ENCODE measurements at places on chromosomes 12 and 14.

- DNase-seq = no peak
Observed at GRCh38 chr14:105218611-105219010, 29.7 kb upstream of the BTBD6 start.

- no peak for DNase-seq
Observed at GRCh38 chr14:30559638-30560091, 707 bp downstream of the G2E3 start.

DNA sequence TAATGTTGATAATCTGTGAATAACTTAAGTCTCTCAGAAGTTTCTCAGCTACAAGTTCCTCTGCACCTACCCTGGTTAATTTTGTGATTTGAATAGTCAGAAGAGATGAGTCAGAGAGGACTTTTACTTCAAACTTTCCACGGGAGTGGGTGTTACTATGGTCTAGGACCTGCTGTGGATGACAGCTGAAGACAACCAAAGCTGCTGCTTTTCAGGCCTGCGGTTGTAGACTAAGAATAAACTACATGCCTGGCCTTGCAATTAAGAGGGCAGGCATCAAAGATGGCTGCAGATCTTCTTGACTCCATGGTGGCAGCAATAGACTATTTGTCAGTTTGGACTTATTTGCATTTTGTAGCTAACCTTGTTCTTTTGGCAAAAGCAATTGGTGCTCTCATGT, 227.1 kb upstream of the KRR1 start:
- DNase-seq = no peak

DNA sequence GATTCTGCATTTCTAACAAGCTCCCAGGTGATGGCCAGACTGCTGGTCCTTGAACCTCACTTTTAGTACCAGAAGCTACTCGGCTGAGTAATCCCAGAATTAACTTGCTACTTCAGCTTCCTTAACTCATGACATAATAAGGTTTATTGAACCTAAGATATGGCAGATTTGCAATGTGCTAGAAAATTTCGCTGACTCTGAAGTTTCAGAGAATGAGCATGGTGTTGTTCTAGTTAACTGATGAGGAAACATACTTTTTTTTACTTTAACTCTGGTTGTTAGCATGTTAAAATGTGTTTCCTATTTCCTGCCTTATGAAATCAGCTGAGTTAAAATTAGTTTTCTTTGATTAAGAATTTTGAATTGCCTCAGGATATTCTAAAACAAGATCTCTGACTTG, 23.1 kb upstream of the COX16 start:
- no peak for DNase-seq

- no peak for DNase-seq
Observed at GRCh38 chr14:87869619-87870583, 123.1 kb downstream of the GALC start.

All from NCI-H510A (cell line).